Glutamatergic neuron (in vitro differentiated cells): ENCODE measurements at places on chromosomes 7 and 10. TPM values are rescaled to one million over a fixed set of nuclear protein-coding genes. Genes with fewer than 3 reads are reported as not detected.

Gene POT1
- 42.9 TPM for total RNA-seq

Gene STK31
- total RNA-seq = 1.7 TPM

Gene ADIRF
- not detected for total RNA-seq

Gene IL6
- total RNA-seq = not detected

Gene FBXO24
- 0.49 TPM for total RNA-seq

Gene CALD1
- total RNA-seq = 61.8 TPM

Gene BAMBI
- total RNA-seq = 5.8 TPM

Gene CPA2
- total RNA-seq = not detected

Gene TAS2R41
- total RNA-seq = not detected

Gene CCL24
- total RNA-seq = not detected

Gene NEUROG3
- total RNA-seq = not detected

Gene CADPS2
- 0.22 TPM for total RNA-seq

Gene CRCP
- total RNA-seq = 29.1 TPM

Gene AKR1C2
- total RNA-seq = 3.8 TPM

Gene UNCX
- 106 TPM for total RNA-seq

Gene CPA4
- total RNA-seq = not detected

Gene NPTX2
- total RNA-seq = 81.2 TPM

Gene C10orf53
- total RNA-seq = 0.25 TPM

Gene GSDME
- total RNA-seq = 12.7 TPM

Gene PAPOLB
- 1.2 TPM for total RNA-seq

Gene DYDC2
- total RNA-seq = not detected

Gene IQCE
- total RNA-seq = 12.0 TPM

Gene FAM241B
- 50.1 TPM for total RNA-seq

Gene DOCK1
- 19.7 TPM for total RNA-seq

Gene LRRD1
- total RNA-seq = 0.15 TPM

Gene FKBP14
- total RNA-seq = 6.8 TPM

Gene RNF32
- total RNA-seq = 2.2 TPM

Gene ANKRD61
- total RNA-seq = not detected

Gene CALHM1
- not detected for total RNA-seq

Gene TMEM176B
- total RNA-seq = 0.44 TPM

Gene SLC26A3
- not detected for total RNA-seq
